Small intestine (tissue), 16 donors: ENCODE measurements at places on chromosomes 7 and 10.

DNA sequence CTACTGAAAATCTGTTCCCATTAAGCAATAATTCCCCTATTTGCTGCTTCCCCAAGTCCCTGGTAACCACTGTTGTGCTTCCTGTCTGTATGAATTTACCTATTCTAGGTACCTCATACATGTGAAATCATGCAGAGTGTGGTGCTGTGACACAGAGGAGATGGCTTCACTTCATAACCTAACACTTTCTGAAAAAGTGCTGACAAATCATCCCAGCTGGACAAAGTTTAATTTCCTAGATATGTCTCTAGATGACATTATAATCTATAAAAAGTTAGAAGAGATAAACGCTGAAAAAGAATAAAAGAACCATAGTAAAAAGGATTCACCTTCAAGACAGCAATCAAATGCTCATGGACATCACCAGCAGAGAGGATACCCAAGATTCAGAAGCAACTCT is 277.9 kb downstream of the SKIDA1 start:
- no peak for DNase-seq

DNA sequence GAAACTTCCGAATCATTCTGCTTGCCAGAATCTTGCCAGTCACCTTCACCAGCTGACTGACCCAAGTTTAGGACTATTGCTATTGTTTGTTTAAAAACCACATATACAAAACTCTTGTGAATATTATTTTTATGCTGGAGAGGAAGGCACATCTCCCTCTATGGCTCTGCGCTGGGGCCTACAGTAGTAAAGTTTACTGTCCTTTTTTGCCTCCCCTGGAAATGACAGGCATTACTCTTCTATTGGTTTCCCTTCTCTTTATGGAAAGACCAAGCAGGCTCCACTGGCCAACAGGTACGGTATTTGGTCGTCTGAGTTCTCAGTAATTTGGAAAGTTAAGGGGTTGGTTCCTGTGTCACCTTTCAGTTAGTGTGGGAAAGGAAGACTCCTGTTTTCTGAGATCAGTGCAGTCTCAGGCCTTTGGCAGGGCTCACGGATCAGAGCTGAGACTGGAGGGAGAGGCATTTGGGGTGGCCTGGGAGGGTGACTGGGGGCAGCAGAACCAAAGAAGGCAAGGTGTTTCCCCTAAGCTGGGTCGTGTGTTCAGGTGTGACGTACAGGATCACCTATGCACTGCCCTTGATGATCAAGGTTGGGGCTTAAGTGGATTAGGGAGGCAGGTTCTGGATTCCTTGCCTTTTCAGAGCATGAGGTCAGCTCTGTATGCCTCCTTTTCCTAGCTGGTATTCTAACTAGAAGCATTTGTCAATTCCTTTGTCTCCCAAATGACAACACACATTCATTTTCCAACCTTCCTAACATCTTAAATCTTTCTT is 16.0 kb upstream of the KIF5B start:
- DNase-seq = no peak

GRCh38 chr10:3287572-3288445 is 115.2 kb upstream of the PITRM1 start:
- peak; percentile 89 for DNase-seq

GRCh38 chr10:80442879-80443278 is 11.2 kb upstream of the TSPAN14 start:
- no peak for DNase-seq

- DNase-seq = peak; percentile 87
These were observed at the start of gene MARVELD1 for GRCh38 chr10:97713339-97713825. MARVELD1 (plus strand) TSS chr10:97713730; CDS start chr10:97713877, 147 bp downstream.

DNA sequence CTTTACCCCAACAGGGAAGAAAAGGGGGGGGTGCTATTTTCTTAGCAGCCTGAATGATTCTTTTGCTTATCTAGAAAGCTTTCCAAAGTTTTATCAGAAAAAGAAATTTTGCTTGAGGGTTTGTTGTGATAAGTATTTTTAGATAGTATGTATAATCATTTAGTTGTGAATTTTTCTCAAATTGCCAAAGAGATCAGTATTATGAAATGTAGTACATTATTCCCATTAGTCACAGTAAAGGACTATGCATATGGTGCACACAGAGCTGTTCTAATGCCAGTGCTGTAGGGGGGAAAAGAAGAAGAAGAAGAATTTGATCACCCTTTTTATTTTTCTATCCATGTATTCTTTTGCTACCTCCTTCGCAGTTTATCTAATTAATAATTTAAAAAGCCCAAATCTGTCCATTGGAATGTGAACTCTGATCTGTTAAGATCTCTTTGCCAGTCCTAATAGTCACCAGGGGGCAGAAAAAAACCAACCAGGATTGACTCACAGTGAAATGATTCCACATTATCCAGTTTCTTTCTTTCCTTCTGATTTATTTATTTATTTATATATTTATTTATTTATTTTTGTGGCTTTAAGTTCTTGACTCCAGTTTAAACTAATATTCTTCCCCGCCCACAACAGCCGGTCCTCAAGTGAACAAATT is 4.7 kb downstream of the RBM20 start:
- DNase-seq = no peak

DNA sequence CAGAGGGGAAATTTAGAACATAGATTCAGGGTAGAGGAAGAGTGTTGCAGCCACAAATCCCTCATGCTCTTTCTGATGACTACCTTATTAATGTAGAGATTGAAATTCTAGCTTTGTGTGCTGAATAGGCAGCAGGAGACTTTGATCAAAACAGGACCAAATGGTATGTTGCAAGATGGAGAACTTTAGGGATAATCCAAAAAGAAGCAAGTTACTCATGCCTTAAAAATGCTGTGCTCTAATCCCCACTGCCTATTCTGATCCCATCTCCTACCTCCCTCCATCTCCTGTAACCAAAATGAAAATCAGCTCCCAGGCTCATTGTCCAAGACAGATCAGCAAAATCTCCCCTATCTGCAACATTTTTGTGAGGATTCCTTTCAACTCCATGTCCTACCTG is 31.3 kb downstream of the CH25H start:
- DNase-seq = no peak

GRCh38 chr10:84563868-84564267 is 235.5 kb downstream of the CCSER2 start:
- DNase-seq = no peak

GRCh38 chr10:17029581-17030271 is 99.9 kb downstream of the CUBN start:
- DNase-seq = peak; percentile 41

DNA sequence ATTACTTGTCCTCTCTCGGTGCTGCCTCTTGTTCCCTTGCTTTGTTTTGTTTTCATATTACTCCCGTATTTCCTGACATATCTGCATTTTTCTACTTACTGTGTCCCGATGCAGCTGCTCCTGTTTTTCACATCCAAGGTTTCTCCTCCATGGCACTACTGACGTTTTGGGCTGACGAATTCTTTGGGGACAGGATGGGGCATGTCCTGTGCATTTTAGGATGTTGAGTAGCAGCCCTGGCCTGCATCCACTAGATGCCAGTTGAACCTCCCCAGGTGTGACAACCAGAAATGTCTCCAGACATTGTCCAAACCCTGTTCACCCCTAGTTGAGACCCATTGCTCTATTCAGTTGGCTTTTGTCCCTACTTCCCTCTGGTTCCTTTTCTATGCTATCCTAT is 12.4 kb downstream of the ZNF789 start:
- no peak for DNase-seq

GRCh38 chr10:14688606-14689005 is 86.1 kb downstream of the FAM107B start:
- DNase-seq = no peak

DNA sequence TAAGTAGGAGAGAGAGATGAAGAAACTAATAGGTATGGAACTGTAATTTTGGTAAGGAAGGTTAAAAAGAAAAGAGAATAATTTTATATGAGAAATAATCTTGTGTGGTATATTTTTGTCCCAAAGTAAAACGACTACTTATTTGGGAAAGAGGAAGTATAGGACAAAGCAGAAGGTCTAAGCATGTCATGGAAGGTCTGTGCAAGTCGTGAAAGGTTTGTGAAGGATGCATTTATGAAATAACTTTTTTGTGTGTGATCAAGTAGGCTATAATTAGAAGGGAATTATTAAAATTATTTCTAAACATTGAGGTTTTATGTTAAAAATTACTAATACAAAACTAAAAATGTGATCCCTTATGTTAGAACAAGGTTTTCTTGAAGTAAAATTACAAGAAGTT is 63.3 kb downstream of the ZNF783 start:
- no peak for DNase-seq

DNA sequence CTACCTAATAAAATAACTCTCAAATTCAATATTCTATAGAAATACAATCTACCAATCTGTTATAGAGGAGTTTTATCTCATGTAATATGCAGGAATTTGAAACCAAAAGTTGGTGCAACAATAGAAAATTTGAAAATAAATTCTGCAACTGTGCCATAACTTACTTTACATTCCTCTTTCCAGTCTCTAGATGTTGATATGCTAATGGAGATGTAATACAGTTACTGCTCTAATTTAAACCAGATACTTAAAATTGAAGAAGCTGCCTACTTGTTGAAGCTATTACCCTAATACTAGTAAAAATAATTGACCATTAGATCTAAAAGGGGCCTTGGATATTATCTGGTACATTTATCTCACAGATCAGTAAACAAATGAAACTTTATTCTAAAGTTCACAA is 1.4 kb downstream of the ENKUR start:
- no peak for DNase-seq

DNA sequence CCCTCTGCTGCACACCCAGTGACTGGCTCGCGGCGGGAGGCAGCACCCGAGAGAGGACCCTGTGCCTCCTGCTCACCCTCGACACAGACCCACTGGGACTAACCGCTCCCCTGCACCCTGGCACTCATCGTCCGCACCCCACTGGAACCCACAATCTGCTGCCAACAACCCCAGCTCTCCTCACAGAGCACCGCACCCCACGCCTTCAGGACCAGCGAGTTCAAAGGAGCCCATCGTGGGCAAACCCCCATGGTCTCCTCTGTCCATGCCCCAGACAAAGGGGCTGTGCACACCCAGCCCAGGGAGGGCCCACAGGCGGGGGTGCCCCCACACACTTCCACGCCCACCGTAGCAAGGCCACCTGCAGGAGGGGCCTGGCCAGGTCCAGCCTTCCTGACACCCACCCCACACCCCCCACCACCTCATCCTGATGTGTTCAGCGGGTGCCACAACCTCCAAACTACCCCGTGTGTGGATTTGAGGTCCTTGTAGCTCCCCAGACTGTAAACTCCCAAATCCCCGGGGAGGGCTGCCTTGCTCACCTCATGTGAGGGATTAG is 14.0 kb downstream of the RASGEF1A start:
- no peak for DNase-seq

DNA sequence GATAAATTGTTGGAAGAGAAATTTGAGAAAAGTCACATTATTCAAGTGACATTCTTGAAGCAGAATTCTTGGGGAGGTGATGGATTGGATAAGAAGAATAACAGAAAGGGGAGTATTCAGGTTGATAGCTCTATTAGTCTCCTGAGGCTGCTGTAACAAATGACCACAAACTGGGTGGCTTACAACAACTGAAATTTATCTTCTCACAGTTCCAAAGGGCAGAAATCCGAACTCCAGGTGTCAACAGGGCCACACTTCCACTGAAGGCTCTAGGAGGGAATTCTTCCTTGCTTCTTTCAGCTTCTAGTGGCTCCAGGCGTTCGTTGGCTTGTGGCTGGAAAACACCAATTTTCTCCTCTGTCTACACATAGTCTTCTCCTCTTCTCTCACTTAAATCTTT is 99.8 kb downstream of the TES start:
- DNase-seq = no peak

DNA sequence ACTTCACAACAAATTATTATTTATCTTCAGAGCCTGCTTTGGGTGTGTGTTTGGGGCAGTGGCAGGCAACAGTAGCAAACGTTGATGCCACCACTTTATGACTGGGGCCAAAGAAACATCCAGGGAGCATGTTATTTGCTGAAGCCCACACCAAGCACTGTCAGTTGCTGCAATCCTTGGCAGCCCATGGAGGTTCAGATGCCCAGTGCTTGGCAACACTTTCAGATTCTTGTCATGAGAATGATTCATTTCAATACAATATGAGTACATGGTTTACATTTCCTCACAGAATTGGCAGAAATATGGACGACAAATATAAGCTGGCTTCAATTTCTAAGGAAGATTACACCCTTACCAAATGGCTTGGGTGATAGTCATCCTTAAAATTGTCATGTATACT is 46.5 kb upstream of the GLI3 start:
- no peak for DNase-seq

DNA sequence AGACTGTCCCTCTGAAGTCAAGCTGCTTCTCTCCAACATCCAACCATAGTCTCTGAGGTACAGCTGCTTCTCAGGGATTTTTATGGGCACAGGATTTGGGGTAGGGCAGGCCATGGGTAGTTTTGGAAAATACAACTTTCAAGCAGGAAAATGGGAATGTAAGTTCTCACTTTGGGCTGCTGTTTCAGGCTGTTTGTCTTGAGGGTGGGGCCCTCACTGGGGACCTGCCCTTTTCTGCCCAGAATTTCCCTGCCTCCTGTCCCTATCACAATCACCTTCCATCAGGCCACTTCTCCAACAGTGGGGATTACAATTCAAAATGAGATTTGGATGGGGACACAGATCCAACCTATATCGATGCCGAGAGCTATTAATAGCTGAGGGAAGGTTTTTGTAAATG is 24.5 kb downstream of the SSMEM1 start:
- no peak for DNase-seq

DNA sequence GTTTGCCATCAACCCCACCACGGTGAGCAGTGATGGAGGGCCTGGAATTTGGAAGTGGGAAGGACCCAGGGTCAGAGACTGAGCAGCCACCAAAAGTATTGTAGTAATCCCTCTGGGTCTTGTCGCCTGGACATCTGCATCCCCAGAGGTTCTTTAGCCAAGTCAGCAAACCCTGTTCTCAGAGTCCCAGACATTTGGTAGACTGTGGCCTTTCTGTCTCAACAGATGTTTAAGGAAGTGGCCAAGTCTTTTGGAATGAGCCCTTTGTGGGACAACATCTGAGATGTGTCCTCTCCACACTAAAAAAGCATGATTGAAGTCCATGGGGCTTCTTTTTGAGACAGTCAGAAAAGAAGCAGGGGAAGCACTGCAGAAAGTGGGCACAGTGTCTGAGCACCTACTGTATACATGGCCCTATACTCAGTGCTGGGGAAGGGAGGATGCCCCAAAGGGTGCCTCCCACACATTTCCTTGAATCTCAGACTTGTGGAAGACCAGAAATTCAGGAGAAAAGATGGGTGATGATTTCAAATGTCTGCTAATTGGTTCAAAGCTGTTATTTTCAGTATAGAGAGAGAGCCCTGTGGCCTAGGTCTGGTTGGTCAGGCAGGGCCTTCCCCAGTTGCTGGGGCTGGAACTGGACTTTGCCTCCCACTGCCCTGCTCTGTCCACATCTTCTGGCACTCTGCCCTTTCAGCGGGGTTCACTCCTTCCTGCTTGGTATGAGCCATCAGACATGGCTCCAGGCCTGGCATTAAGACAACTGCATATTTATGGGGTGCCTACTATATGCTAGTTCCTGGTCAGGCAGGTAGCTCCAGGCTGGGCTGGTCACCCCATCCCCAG is 26.5 kb upstream of the VSIR start:
- peak; percentile 35 for DNase-seq

GRCh38 chr10:3331187-3331586 is 158.6 kb upstream of the PITRM1 start:
- DNase-seq = no peak
